ENCODE measurements at places on chromosomes 11 and 22.

DNA sequence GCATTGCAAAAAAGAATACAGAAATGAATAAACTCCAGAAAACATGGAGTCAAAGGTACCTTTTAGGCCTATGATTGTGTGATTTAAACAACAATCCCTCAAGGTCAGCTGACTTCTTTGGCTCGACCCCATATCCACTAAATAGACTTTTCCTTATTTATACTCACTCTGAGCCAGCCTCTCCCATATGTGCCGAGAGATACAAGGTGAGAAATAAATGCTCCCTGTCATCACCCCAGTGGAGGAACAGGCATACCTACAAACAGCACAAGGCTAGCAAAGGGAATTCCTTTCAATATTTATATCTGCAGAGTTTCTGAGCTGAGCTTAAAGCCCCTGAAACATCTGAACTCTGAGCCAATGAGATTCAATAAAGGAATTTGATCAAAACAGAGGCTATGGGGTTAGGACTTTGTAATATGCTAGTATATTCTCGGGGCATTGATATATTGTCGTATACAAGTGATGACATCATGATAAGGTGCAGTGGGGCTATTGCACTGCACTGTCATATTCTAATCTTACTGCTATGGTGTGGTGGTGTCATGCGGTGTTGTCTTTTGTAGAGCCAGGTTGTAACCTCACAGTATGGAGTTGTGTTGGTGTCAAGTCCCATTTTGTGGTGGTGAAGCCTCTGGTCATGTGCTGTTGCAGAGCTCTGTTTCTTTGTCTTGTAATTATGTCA, 56.0 kb upstream of the GALNT18 start:
- DNase-seq, result no peak

DNA sequence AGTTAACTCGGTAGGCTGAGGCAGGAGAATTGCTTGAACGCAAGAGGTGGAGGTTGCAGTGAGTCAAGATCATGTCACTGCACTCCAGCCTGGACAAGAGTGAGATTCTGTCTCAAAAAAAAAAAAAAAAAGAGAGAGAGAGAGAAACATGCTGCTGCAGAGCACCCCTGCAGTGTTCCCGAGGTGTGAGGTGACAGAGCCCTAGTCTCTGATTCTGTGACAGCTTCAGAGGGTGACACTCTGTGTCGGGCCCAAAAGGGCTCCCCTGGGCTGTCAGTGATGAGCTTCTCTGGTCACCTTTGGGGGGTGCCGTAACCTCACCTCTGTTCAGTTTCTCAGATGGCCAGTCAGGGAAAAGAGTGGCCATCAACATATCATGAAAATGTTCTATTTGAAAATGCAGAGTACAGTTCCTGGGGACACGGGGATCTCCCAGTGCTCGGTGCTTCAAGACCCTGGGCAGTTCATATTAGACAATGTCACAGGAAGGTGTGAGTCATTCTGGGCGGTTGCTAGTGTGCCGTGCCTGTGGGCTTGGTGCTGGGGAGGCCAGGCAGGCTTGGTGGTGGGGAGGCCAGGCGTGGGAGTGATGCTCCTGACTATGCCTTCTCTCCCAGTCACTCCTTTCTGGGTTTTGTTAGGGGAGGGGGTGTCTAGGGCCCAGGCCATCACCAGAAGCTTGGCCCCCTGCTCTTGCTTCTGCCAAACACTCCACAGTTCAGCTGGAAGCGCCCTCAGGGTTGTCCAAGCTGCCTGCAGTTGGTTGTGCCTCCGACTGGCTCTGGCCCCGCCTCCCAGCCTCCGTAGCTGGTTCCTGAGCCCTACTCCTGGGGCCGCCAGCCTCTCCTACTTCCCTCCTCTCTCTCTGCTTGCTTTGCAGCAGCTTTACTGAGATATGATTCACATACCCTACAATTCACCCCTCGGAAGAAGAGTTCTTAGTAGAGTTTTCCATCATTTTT, 52.5 kb upstream of the CLDN5 start:
- no peak for DNase-seq

GRCh38 chr22:37618072-37618656, 9.5 kb downstream of the GGA1 start:
- no peak for DNase-seq

DNA sequence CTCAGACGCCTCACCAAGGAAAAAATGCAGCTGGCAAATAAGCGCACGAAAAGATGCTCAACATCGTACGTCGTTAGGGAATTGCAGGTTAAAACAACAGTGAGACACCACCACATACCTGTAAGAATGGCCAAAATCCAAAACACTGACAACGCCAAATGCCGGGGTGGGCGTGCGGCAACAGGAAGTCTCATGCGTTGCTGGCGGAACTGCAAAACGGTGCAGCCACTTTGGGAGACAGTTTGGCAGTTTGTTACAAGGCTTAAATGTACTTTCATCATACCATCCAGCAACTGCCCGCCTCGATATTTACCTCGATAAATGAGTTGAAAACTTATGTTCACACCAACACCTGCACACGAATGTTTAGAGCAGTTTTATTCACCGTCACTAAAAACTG, 7.5 kb upstream of the CTSD start:
- no peak for DNase-seq

- no peak for DNase-seq
Observed at GRCh38 chr11:17272801-17273200, 3.7 kb upstream of the NUCB2 start.

GRCh38 chr11:35689081-35689996, 26.8 kb downstream of the TRIM44 start:
- DNase-seq, result no peak

GRCh38 chr11:74005721-74006517, 3.0 kb downstream of the UCP3 start:
- DNase-seq, result no peak

DNA sequence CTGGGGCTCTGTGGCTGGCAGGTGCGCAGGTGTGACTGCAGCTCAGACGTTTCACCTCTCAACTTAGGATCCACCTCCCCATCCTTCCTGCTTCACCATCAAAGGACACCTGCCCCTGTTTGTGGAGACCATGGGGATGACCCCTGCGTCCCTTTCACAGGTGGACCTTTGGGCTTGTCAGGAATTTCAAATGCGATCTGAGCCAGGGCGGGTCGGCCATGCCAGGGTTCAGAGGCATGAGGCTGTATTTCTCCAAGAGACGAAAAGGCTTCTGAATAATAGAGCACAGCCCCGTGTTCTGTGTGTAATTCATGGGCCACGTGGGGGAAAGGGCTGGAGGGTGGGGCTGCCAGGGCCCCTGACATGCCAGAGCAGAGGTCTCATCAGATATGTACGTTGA, 668.0 kb downstream of the BRD1 start:
- no peak for DNase-seq

DNA sequence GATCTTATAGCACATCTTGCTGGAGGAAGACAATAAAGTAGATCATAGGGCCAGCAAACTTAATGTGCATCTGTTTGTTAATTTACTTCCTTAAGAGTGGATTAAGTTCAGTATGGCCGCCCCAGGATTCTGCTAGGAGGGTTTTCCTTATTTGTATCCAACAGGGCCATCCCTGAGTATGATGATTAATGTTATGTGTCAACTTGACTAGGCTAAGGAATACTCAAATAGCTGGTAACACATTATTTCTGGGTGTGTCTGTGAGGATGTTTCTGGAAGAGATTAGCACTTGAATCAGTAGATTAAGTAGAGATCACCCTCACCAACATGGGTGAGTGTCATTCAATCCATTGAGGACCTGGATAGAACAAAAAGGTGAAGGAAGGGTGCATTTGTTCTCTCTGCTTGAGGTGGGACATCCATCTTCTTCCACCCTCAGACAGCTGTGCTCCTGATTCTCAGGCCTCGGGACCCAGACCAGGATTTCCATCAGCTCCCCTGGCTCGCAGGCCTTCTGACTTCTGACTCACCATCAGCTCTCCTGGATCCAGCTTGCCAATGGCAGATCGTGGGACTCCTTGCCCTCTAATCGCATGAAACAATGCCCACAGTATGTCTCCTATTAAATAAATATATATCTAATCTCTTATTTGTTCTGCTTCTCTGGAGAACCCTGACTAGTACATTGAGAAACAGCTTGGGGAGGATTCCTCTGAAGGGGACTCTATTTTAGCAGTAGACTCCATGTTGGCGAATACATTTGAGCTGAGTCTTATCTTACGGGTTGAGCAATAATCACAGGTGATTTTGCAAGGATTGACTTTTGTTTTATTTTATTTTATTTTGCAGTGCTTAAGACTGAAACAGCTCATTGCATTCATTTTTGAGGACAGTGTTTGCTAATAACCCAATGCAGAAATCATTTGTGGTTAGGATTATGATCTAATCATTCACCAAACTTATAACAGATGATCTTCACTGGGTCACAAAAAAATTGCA, 9.0 kb upstream of the ZBTB44 start:
- DNase-seq, result no peak

DNA sequence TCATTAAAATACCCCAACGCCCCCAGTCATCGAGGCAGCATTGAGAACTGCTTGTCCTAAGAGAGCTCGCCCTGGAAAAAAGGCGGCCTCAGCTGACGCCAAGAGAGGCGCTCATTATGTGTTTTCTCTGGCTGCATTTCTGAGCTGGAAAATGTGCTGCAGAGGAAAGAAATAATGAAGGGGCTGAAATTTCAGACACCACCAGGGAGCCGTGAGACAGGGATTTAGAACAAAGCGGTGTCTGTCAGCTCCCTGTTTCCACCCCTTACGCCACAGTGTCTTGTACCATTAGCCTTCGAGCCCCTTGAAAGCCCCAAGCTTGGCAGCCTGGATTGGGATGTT, 14.4 kb downstream of the USH1C start:
- DNase-seq, result peak; percentile 84

GRCh38 chr22:20490941-20491307, 4.7 kb downstream of the KLHL22 start:
- no peak for DNase-seq

GRCh38 chr11:124277804-124278203, 21.6 kb downstream of the OR8G5 start:
- DNase-seq, result no peak

DNA sequence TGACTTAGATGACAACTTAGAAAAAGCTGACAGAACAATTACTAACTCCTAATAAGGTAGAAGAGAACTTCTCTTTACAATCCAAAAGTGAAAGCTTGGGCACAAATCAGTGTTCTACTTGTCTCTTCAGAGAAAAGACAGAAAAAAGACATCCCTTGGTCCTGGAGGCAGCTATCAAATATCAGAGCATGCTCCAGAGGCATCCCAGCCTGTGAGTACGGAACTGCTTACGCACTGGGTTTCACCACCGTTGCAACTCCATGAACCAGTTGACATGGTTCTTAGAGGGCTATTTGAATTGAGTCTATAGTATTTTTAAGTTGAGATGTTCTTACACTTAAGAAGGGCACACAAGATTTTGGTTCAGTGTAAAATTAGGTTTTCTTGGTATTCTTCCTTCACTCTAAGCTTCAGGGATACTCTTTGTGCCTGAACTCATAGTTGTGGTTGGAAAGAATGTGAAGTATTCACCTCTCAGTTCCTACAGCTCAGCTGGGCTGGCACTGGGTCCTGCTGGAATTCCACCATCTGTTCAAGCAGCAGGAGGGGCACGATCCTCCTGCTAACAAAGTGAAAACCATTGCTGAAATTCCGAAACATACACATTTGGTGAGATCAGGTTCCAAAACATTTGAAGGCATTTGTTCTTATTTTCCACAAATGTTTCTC, 6.3 kb downstream of the AKIP1 start:
- peak; percentile 89 for DNase-seq

GRCh38 chr11:58465690-58466089, 23.7 kb upstream of the OR5B12 start:
- no peak for DNase-seq

- DNase-seq, result no peak
Observed at GRCh38 chr11:9462172-9462799, 1.5 kb downstream of the ZNF143 start.

GRCh38 chr11:43567396-43567975, 113.1 kb upstream of the HSD17B12 start:
- DNase-seq, result peak; percentile 68

GRCh38 chr22:48417225-48418070, 1410.2 kb downstream of the BRD1 start:
- DNase-seq, result no peak

DNA sequence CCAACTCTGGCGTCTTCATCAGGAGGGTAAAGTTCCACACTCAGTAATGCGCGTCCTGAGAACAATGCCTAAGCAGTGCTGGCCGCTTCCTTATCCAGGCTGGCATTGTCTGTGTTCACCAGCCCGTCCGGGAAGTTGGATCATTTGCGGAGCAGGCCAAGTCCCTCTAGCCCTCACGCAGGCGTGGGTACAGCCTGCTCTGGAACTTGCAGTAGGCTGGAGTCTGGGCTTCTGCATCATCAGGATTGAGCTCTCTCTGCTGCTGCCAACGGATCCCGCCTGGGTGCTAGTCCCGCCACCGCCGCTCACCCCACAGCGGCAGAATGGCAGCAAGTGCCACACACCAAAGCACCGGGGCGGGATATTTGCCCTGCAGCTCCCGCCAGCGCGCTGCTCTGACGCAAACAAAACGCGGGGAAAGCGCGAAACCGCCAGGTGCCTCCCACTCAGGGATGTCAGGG, 29.0 kb downstream of the GLYATL1 start:
- DNase-seq, result no peak

- DNase-seq, result no peak
Observed at GRCh38 chr11:2787816-2788167, 88.0 kb upstream of the KCNQ1OT1 start.

DNA sequence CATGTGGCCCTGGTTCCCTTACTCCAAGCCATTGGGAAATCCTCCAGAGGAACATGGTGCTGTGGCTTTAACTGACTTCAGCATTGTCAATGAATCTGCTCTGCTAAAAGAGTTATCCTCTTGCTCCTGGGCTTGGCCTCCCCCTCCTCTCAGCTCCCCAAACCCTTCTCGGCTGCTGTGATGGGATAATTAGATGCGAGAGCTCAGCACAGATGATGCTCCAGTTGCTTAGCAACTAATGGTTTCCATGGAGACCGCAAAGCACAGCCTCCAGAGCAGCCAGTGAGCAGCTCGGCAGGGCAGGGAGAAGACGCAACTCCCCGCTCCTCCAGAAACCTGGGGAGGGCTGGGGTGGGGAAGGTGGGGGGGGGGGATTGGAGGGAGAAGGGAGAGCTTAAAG, 2.8 kb upstream of the UPK2 start:
- DNase-seq, result peak; percentile 62

- no peak for DNase-seq
Observed at GRCh38 chr11:76282811-76283595, 76.7 kb upstream of the WNT11 start.

- DNase-seq, result no peak
Observed at GRCh38 chr11:69358398-69359020, 64.6 kb downstream of the MYEOV start.

DNA sequence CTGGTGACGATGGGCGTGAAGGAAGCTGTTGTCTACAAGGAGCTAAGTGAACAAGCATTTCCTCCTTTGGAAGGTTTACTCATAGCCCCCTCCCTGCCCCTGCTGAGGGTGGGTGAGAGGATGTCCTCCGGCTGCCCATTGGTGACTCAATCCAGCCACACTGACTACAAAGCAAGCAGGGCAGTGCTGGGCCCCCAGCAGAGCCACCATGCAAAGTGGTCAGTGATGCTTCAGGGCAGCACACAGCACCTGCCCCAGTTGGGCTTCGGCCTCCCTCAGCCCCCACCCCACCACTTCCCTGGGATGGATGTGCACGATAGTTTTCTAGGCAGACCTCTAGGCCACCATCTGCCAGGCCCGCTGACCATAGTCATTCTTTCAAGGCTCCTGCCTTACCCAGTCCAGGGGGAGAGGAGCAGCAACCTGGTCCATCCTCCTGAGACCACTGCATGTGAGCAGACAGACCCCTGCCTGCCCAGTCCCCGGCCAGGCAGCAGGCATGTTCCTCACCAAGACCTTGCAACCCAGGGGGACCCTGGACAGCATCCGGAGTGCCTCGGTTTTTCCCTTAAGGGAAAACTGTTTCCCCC, 125.1 kb downstream of the BCR start:
- no peak for DNase-seq
